ENCODE measurements at places on chromosomes 7 and 10. TPM values are rescaled to one million over a fixed set of nuclear protein-coding genes. Genes with fewer than 3 reads are reported as not detected.

Gene STEAP4
- total RNA-seq, result not detected

Gene CYP3A4
- not detected for total RNA-seq

Gene NAT16
- not detected for total RNA-seq

Gene OGDHL
- 0.18 TPM for total RNA-seq

Gene SLC18A3
- not detected for total RNA-seq
